ENCODE measurements at places on chromosomes 5 and 9. TPM values are rescaled to one million over a fixed set of nuclear protein-coding genes. Genes with fewer than 3 reads are reported as not detected.

Gene SVEP1
- total RNA-seq: 0.26 TPM

Gene CD274
- total RNA-seq: 5.8 TPM

Gene PKD2L2
- not detected for total RNA-seq

Gene IGFBPL1
- not detected for total RNA-seq

Gene PROB1
- total RNA-seq: 0.51 TPM

Gene EQTN
- total RNA-seq: not detected

Gene IFNA21
- total RNA-seq: not detected

Gene ERCC6L2
- total RNA-seq: 47.2 TPM

- DNase-seq: no peak
Measured at GRCh38 chr5:172147857-172148256, 40.2 kb downstream of the STK10 start.

- peak; percentile 17 for DNase-seq
Measured at GRCh38 chr5:132344775-132345514, 24.6 kb upstream of the SLC22A5 start.

GRCh38 chr5:147234825-147235635 is at the start of gene STK32A:
STK32A (plus strand) TSS chr5:147235026; CDS start chr5:147239635, 4,609 bp downstream.
- DNase-seq: peak; percentile 92

DNA sequence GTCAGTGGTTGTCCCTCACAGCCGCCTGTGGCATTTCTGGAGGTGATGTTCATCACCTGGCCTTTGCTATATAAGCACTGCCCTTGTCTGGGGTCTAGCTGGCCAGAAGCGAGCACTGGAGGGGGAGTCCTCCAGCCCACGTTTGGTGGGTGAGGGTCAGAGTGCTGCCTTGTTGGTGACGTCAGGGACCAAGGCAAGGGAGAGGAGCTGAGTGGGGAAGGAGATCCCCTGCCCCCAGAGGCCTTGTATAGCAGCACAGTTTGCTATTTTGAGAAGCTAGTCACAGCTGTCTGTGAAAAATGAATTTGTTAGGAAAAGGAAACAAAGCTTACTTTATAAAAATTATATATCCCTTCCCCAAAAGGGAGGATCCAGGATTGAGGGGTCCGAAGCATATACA is 49.8 kb downstream of the SYK start:
- no peak for DNase-seq

DNA sequence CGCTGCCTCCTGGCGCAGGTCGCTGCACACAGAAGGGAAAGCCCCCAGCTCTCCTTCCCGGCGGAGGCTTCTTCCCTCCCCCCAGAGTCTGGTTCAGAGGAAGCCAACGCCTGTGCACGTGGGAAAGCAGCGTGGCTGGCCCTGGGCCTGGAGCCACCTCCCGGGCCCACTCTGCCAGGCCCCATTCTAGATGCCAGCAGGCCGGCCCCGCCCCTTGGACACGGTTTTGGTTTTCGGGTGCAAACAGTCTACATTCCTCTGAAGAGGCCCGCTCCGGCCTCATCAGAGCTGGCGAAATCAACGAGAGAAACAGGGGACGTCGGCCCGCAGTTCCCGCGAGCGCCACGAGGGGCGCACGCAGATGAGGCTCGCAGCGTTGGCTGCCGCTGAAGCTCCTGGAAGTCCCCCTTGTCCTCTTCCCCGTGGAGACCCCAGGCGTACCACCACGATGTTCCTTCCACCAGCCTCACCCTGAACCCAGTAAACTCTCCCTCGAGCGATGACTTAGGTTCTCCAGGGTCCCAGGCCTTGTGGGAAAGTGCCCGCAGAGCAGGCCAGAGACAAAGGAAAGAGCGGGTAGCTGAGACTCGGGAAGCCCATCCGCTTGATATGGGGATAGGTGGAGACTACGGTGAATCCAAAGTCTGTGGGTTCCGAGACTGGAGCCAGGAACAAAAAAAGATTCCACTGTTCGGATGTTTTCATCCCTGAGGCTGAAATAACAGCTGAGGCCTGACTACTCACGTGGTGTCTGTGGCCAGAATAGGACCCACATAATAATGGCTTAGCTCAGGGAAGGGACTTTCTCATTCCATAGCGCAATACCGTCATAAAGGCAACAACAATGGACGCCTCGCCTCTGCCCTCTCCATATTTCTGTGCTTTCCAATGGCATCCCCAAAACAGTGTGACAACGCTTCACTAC is 64.2 kb downstream of the KLF4 start:
- DNase-seq: peak; percentile 36

GRCh38 chr9:137670391-137671195 is 51.8 kb downstream of the EHMT1 start:
- DNase-seq: peak; percentile 12

GRCh38 chr5:135186662-135187522 is 152.9 kb upstream of the PITX1 start:
- DNase-seq: peak; percentile 60

All from bronchial epithelial cell (primary cell).